Airway epithelial cell (primary cell): ENCODE measurements at places on chromosomes 7 and 10. TPM values are rescaled to one million over a fixed set of nuclear protein-coding genes. Genes with fewer than 3 reads are reported as not detected.

Gene H2BK1
- total RNA-seq = not detected in 2 replicates

Gene MYPN
- not detected in 2 replicates for total RNA-seq

Gene CPVL
- total RNA-seq = 2.5 TPM in 1 of 2 replicates, not detected in the other

Gene STAG3
- total RNA-seq = 0.07 and 0.14 TPM in 2 replicates

Gene CALHM3
- total RNA-seq = not detected in 2 replicates

Gene HTR7
- total RNA-seq = 10.4 and 11.6 TPM in 2 replicates

Gene THSD7A
- under 0.01 TPM in 1 of 2 replicates, not detected in the other for total RNA-seq

Gene GIMAP1
- not detected in 2 replicates for total RNA-seq

Gene TMEM229A
- not detected in 2 replicates for total RNA-seq

Gene CUBN
- total RNA-seq = under 0.01 and 0.88 TPM in 2 replicates

Gene C10orf71
- not detected in 2 replicates for total RNA-seq

Gene UBN2
- 2.8 and 3.8 TPM in 2 replicates for total RNA-seq

Gene GHRHR
- not detected in 2 replicates for total RNA-seq

Gene KLF14
- not detected in 2 replicates for total RNA-seq

Gene DEPP1
- total RNA-seq = 0.70 and 2.6 TPM in 2 replicates

Gene FGFBP3
- total RNA-seq = 0.42 and 0.49 TPM in 2 replicates

Gene PNLIPRP2
- total RNA-seq = not detected in 2 replicates

Gene KCND2
- not detected in 2 replicates for total RNA-seq

Gene HOXA3
- total RNA-seq = not detected in 2 replicates

Gene PPP1R9A
- 0.19 and 0.42 TPM in 2 replicates for total RNA-seq

Gene CACUL1
- total RNA-seq = 23.9 and 26.8 TPM in 2 replicates

Gene HOXA2
- not detected in 2 replicates for total RNA-seq

Gene TNS3
- 14.8 and 17.8 TPM in 2 replicates for total RNA-seq

Gene LIPF
- total RNA-seq = not detected in 2 replicates

Gene TRIM73
- total RNA-seq = not detected in 2 replicates

Gene CCDC6
- 21.6 and 31.0 TPM in 2 replicates for total RNA-seq

Gene MEPCE
- 15.7 and 21.0 TPM in 2 replicates for total RNA-seq

Gene OR13A1
- not detected in 2 replicates for total RNA-seq

Gene TRIM50
- not detected in 2 replicates for total RNA-seq

Gene C7orf33
- total RNA-seq = not detected in 2 replicates

Gene PKD2L1
- not detected in 2 replicates for total RNA-seq

Gene LIPK
- 1.4 and 1.9 TPM in 2 replicates for total RNA-seq

Gene ENTPD1
- not detected in 2 replicates for total RNA-seq

Gene HABP2
- total RNA-seq = not detected in 2 replicates

Gene HDAC9
- total RNA-seq = 1.3 and 1.9 TPM in 2 replicates

Gene MYH16
- total RNA-seq = 0.35 and 1.2 TPM in 2 replicates
